Right lung (tissue), 10 donors: ENCODE measurements at places on chromosomes 7 and 10.

- no peak for DNase-seq
Measured at GRCh38 chr10:95406651-95407280, 116.0 kb upstream of the PDLIM1 start.

- DNase-seq: no peak
Measured at GRCh38 chr7:157488966-157489365, 152.2 kb downstream of the DNAJB6 start.

- DNase-seq: no peak
Measured at GRCh38 chr7:112092306-112092705, 113.9 kb downstream of the DOCK4 start.

DNA sequence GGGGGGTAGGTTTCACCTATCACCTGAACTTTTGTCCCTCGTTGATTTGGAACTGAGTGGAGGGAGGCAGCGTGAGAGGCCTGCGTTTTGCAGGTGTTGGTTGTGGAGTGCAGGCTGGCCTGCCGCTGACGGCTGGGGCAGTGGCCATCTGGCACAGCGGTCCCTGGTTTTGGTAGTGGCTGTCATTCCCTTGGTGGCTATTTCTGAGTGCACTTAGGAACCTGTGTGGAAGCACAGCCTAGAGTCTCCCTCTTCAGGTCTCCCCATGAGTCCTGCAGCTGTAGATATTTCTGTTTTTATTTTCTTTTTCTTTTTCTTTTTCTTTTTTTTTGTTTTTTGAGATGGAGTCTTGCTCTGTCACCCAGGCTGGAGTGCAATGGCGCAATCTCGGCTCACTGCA lies 129.2 kb downstream of the CUL2 start:
- no peak for DNase-seq

GRCh38 chr10:50582766-50583762 lies 40.7 kb downstream of the SGMS1 start:
- no peak for DNase-seq

DNA sequence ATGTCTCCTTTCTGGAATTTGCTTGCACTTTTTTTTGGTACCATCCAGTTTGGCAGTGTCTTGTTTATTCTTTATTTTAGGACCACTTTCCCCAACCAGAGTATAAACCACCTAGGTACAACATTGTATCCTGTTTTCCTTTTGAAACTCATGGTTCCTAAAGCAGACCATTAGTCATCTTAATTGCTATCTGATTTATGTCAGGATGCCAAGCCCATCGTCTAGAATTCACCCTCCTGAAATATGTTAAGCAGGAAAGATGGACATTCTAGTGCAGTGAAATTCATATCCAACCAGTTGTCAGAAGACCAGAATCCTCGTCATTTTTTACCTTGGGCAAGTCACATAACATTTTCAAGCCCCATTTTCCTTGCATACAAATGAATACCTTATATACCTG lies 223.6 kb upstream of the KMT2E start:
- no peak for DNase-seq

DNA sequence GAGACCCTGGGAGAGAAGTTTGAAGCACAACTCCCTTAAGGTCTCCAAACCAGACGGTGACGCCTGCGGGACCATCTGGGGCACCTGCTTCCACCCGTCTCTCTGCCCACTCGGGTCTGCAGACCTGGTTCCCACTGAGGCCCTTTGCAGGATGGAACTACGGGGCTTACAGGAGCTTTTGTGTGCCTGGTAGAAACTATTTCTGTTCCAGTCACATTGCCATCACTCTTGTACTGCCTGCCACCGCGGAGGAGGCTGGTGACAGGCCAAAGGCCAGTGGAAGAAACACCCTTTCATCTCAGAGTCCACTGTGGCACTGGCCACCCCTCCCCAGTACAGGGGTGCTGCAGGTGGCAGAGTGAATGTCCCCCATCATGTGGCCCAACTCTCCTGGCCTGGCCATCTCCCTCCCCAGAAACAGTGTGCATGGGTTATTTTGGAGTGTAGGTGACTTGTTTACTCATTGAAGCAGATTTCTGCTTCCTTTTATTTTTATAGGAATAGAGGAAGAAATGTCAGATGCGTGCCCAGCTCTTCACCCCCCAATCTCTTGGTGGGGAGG lies 10.8 kb downstream of the SERPINE1 start:
- DNase-seq: no peak

- no peak for DNase-seq
Measured at GRCh38 chr10:124446830-124447750, 2.7 kb downstream of the NKX1-2 start.

- DNase-seq: no peak
Measured at GRCh38 chr10:129959544-129960480, 4.3 kb downstream of the EBF3 start.

- DNase-seq: peak; percentile 52
Measured at GRCh38 chr10:86632009-86632800, 22.1 kb upstream of the OPN4 start.

DNA sequence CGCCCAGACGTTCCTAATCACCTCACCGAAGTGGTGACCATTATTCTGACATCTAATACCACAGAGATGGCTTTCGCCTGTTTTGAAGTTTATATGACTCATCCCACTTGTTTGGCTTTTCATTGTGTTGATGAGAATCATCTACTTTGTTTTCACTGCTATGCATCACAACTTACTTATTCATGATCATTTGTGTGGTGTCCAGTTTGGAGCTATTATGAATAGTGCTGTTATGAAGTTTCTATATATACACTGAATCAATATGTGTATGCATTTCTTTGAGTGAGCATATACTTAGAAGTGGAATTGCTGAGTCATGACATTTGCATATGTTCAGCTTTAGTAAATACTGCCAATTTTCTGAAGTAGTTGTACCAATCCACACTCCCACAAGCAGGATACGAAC lies 38.6 kb upstream of the TNKS2 start:
- DNase-seq: no peak

GRCh38 chr7:69670701-69671100 lies 72.4 kb downstream of the AUTS2 start:
- DNase-seq: no peak

GRCh38 chr10:7085913-7086589 lies 324.8 kb downstream of the SFMBT2 start:
- DNase-seq: no peak

GRCh38 chr10:45593938-45594275 lies 78.7 kb downstream of the ZFAND4 start:
- no peak for DNase-seq

DNA sequence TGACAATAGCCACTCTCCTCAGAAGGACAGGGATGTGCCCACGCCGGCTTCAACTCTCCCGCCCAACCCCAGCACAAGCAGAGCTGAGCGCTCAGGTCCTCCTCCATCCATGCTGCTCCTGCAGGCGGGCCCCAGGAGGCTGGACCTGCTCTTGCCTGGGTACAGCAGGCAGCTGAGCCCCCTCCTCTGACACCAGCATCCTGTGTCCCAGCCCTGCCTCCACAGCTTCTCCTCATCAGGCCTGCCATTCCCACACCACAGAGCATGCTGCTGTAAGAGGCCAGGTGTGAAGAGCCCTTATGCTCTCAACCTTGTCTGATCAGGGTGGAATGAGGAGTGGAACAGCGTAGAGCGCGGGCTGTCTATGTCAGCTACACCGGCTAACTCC lies 302.2 kb downstream of the PTPRN2 start:
- DNase-seq: no peak

DNA sequence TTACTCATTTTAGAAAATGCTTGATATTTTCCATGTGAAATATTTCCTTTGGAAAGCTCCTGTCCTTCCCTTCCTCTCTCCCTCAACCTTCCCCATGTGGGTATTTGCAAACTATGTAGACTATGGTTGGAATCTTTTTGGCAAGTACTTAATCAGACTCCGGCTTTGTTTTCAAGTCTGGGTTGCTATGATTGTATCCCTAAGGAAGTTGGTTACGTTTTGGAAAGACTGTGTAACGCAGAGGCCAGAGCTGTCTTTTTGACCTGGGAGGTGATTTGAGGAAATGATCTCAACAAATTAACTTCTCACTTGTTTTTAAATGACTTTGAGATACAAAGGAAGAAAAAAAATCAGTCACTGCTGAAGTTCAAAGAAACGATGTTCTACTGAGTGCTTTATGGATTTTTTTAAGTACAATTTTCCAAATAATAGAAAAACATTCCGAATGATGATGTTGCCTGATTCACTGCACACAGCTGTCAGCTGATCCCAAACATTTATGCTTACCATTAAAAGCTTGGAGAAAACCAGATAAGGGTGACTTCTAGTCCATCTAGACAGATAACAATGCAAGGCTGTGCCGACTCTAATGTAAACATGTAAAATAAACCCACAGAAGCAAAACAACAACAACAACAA lies 145.5 kb upstream of the CELF2 start:
- peak; percentile 81 for DNase-seq

DNA sequence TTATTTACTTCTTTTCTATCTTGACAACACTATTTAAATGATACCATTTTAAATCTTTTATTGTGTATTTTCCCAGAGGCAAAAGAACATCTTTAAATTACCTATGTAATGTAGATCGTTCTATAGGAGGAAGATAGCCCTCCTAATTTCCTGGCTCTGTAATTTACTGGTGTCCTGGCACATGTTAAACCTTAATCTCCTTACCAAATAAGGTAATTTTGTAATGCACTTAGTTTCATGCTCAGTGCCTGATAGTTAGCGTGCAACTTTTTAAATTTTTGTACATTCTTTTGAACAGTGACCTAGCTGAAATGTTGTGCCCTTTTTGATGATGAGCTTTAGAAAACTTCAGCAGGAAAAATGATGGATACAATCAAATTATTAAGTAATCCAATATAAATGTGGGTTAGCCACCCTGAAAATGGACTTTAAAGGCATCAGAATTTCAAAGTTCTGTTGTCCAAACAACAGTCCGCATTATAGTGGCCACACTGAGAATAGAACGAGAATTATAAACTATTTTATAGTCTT lies 81.4 kb downstream of the ABCB5 start:
- DNase-seq: no peak

GRCh38 chr10:127142136-127142535 lies 54.3 kb downstream of the INSYN2A start:
- no peak for DNase-seq

DNA sequence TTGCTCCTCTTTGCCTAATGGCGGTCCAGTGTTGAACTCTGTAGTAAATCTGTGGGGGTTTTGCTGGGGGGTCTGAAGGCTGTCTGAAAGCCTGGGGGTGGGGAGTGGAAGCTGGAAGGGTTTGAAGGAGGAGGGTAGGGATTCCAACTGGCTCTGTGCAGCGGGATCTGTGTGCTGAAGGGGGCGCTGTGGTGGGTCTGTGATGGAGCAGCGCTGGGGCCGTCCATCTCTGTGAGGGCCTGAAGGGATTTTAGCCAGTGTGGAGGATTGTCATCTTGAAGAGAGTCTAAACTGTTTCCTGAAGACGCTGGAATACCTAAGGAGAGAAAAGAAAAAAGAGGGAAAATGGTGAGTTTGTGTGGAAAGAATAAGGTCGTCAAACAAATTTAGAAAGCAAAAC lies 129.2 kb downstream of the STRA8 start:
- DNase-seq: no peak

GRCh38 chr10:12834116-12834665 lies 167.3 kb downstream of the CCDC3 start:
- no peak for DNase-seq

- no peak for DNase-seq
Measured at GRCh38 chr10:69915215-69915560, 113.5 kb downstream of the COL13A1 start.

DNA sequence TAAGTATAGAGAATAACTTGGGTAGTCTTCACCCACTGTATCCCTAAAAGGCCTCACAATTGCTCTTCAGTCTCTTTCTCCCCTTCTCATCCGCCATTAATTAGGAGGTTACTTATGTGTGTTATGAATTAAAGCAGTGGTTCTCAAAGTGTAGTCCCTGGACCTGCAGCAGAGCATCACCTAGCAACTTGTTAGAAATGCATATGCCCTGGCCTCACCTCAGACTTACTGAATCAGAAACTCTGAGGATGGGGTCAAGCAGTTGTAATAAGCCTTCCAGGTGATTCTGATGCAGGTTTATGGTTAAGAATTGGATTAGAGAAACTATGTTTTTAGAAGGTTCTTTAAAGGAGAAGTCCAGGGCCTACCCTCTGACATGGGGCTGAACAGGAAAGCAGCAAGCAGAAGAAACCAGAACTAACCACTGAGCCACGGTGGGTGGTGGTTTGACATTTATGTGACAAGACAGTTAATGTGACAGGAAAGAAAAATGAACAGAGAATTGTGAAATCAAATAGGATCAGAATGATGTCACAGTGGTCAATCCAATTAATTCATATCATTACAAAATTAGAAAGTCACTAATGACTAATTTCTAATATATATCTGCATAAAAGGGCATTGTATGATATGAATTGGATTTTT lies 37.6 kb downstream of the ENTPD1 start:
- DNase-seq: no peak

- no peak for DNase-seq
Measured at GRCh38 chr7:28176174-28176573, 4.4 kb downstream of the JAZF1 start.

GRCh38 chr7:73560109-73560835 lies 2.8 kb upstream of the BCL7B start:
- no peak for DNase-seq

DNA sequence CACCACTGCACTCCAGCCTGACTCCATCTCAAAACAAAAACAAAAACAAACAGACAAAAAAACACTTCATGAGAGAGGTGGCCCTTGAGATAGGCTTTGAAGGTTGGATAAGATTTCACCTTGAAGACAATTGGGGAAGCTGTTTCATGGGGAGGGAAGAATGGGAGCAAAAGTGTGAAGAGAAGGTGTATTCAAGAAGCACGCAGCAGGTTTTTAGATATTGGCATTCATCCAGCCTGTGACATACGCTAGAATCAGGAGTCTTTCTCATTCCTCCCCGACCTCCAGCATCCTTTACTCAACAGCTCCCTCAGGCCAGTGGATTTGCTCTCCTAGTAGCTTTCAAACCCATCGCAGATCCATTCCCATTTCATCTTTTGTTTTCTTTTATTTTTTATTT lies 116.3 kb upstream of the FAM171A1 start:
- DNase-seq: no peak

GRCh38 chr7:51265066-51265907 lies 51.3 kb downstream of the COBL start:
- no peak for DNase-seq

DNA sequence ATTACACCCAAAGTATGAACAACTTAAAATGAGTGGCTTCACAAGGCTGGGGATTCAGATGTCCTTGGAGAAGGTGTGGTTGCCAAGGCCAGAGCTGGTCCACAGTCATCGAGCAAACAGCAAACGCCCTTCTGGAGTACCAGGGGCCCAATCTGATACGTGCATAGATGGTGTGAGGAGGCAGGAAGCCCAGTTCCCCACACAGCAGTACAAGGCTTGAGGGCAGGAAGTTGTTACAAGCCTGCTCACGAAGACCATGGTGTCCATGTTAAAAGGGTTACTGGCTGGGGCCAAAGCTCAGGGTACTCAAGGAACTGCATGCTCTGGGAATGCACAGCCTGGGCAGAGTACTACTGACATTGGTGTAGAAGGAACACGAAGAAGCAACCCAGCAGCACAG lies 4.6 kb upstream of the ANKRD26 start:
- no peak for DNase-seq
